Cerebellum (tissue), 4 donors: ENCODE measurements at places on chromosomes 5 and 9. TPM values are rescaled to one million over a fixed set of nuclear protein-coding genes. Genes with fewer than 3 reads are reported as not detected.

DNA sequence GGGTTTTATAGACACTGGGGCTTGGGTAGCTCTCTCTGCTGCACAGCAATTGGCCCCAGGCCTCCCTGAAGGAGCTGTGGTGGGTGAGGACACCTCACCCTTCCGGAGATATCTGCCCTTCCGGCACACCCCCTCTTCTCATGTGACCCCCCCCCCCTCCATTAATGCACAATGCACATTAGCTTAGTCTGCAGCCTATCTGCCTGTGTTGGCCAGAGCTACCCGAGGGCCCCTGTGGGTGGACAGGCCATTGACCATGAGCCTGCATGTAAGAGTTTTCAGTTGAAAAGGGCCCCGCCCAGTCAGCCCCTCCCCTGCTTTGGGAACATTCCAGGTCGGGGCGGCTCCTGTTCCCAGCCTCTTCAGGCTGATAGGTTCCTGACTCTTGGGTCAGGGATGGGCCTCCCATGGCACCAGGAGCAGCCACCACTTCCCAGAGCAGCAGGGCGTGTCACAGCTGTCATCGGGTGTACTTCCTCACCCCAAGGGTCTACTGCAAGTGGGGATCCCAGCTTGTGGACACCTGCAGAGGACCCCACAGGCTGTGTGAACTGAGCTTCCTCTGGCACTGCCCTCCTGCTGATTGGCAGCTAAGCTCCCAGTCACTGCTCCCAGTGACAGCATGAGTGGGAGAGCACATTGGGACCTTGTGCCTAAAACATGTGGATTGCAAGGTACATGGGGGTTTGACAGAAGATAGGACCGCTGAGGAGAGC is 17.8 kb downstream of the PHF2 start:
- DNase-seq, result no peak

Gene GPR21
- total RNA-seq, result 13.5 TPM

Gene SLC6A3
- total RNA-seq, result 0.18 TPM

DNA sequence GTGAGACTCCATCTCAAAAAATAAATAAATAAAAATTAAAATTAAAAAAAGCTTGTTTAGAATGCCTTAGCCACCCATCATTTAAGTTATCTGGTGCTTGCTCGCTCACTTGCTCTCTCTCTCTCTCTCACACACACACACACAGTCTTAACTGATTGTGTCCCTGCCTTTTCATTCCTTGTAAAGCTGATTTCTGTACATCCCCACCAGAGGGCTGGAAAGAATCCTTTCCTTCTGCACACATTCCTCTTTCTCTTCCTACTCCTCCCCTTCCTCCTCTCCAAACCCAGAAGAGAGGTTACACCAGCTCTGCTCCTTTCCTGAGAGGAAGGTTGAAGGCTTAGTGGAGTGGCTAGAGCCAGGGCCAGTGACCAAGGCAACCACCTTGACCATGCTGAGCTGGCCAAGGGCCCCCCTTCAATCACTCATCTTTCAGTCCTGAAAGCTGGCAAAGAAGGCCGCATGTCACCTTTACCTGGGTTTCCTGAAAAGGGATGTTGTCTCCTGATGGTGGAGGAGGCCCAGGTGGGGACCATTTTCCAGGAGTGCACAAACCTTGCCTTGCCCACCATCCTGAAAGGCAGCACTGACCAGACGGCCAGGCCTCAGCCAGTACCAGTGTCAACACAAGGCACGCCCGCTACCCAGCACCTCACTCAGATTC is 25.6 kb downstream of the STK10 start:
- no peak for DNase-seq

- peak; percentile 81 for DNase-seq
Observed at GRCh38 chr9:97710356-97711222, 13.4 kb upstream of the XPA start.

Gene PPP2R2B
- total RNA-seq, result 64.4 TPM

DNA sequence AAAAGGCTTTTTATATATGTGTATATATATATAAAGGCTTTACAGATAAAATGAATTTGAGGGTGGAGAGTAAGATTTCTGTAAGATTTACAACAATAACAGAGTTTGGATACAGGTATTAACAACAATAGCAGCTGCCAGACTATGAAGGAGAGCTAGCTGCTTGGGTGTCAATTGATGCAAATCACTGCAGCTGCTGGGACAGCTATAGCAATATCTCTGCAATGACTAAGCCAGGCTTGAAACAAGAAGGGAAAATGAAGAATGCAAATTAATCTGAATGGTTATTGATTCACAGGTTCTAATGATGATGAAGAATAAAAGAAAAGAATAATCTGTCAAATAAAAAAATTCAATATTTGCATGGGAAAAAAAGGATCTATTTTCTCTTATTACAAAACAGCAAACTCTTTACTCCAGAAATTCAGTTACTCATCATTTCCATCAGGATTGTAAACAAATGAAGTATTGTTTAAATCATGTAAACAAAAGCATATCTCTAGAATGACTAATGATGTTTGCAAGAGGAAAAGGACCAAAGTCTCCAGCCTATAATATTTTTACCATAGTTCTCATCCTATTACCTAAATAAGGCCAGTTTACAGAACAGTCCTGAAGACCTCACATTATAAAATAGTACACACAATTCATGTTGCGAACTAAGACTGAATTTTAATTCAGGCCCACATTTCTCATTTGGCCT is 219.0 kb downstream of the HTR1A start:
- no peak for DNase-seq
